ENCODE measurements at places on chromosomes 6 and 20.
A peak's percentile ranks its signal among the peaks of the same experiment; 100 is the strongest.

- peak; percentile 27 for DNase-seq
Measured at GRCh38 chr6:46626228-46626909, 26.2 kb downstream of the CYP39A1 start.

- no peak for DNase-seq
Measured at GRCh38 chr6:152815230-152815872, 64.8 kb downstream of the VIP start.

- DNase-seq = no peak
Measured at GRCh38 chr20:8133851-8134451, 1.9 kb downstream of the PLCB1 start.

DNA sequence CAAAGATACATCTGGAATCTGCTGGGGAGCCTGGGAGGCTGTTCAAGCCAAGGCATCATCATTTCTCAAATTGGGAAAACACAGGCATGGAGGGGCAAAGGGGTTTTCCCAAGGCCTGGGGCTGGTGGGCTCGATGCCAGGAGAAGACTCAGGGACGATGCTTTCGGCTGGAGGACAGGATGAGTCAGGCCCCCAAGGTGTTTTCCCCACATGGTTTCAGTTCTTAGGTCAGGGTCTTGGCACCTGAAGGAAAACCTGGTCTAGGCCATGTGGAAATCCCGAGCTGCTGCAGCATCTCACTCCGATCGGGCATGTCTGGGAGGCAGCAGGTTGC is 348.1 kb downstream of the CDC5L start:
- no peak for DNase-seq

DNA sequence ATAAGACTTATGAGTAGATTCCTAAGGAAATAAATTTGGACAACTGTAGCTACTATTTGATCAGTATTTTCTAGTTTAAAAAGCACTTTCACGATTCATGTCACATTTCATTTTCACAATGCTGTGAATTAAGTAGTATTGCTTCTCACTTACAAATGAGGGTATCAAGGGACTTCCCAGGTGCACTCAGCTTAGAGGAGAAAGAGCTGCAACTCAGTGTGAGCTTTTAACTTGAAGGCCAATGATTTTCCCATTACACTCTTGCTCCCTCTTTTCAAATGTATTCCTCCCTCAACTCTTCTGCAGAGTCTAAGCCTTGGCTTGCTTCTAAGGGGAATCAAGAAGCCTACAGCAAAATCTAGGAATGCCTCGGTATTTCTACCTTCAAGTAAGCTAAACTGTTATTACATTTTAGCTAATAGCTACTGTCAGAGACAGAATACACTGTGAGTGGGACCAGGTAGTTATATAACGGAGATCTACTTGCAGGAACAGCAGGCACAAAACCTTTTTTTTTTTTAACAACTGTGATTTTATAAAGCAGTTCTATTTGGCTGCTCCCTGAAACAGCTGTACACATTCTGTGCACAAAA is 339.0 kb downstream of the SYNE1 start:
- no peak for DNase-seq

GRCh38 chr20:19973961-19974629 is 43.1 kb upstream of the NAA20 start:
- peak; percentile 92 for DNase-seq

GRCh38 chr6:117601811-117602150 is 530 bp downstream of the GOPC start:
- DNase-seq = no peak

GRCh38 chr20:856361-856775 is 22.9 kb downstream of the FAM110A start:
- DNase-seq = no peak

- DNase-seq = no peak
Measured at GRCh38 chr6:85594197-85594930, 706 bp upstream of the SNX14 start.

- no peak for DNase-seq
Measured at GRCh38 chr6:45997875-45998506, 17.7 kb downstream of the CLIC5 start.

DNA sequence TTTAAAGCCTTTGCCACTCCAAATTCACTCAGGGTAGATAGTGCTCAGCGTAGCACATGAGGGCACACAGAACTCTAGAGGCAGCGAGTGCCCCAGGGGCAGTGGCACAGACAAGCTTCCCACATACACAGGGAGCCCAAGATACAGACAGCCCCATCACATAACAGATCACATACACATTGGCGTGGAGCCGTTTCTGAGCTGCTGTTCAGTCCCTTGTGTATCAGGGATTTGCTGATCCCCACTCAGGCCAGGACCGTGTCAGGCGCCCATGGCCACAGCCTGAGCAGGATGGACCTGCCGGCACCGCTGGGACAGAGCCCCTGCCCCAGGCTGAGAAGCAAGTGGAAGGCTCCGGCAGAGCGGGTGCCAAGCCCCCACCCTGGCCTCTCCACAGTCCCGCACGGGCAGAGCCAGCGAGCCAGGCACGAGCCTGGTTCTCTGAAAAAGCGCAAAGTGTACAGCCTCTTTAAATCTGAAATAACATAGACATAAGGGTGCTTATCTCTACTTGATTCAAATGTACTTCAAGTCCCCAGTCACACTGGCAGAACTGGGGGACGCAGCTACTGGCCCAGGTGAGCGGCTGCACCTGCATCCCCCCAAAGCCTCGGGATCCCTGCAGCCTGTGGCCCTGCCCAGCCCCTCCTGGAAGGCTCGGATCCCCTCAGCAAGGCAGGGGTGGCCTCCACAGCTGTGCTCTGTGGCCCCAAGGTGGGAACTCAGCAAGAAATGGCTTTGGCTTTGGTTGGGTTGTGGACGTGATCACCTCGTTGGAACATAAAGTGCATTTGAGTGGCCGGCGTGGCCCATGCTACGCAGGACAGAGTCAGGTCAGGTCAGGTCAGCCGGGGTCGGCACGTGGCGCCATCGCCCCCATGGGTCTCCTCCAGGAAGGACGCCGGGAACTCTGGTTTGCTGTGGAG is 231.3 kb downstream of the ERMARD start:
- DNase-seq = no peak

DNA sequence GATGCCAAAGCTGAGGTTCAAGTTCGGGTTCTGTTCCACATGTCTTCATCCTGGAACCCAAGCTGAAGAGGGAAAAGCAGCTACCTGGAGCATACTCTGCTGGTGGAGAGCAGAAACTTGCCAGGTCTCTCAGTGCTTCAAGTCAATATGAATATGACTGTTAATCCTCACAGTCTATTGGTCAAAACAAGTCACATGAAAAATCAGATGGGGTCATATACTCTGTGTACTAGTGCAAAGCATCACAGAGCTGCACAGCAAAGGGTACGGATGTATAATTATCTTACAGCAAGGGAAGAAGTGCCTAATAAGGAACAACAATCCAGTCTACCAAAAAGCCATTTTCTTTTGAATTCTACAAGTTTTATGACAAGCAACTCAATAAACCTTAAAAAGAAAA is 11.6 kb downstream of the NCOA7 start:
- DNase-seq = no peak

- DNase-seq = peak; percentile 56
Measured at GRCh38 chr20:25178563-25179438, 16.7 kb upstream of the ENTPD6 start.

GRCh38 chr6:48764286-48765044 is 653.5 kb upstream of the PTCHD4 start:
- no peak for DNase-seq

DNA sequence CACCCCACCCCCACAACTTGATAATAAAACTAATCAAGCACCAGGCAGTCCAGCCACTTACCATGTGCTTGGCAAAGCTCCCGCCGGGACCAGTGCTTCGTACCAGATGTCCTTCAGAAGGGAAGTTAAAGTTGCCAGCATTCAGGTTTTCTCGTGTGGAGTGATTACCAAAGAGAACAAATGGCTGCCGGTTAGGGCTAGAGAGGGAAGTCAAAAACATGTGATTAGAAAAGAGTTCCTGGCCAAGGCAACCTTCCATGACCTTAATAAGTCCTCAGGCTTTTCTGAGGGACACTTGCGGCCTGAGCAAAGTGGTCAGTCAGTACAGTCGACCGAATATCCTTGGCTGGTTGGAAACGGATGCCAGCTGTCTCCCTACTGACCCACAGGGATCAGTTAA is 67.0 kb downstream of the DNAAF9 start:
- no peak for DNase-seq

DNA sequence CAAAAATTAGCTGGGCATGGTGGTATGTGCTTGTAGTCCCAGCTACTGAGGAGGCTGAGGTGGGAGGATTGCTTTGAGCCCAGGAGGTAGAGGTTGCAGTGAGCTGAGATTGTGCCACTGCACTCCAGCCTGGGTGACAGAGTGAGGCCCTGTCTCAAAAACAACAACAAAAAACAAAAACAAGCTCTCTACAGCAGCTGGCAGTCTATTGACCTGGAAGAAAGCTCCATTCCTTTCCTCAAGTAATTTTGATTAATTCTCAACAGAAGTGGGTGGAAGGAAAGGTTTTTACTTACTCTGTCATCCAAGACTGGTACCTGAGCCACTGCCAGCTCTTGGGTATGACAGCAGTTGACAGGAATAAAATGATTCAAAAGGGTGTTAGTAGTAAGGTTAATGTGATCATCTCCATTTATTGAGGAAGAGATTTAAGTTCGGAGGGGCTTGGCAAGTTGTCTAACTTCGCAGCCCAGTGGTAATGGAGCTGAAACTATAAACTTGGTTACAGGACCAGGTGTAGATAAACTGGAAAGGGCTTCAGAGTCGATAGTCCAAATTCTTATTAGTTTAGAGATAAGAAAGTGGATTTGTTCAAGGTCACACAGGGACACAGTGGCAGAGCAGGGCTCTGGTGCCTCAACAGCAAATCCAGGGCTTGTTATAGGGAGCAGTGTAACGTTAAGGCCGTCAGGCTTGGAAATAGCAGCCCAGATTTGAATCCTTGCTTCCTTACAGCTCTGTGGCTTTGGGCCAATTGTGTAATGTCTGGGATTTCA is 14.8 kb downstream of the SRSF3 start:
- no peak for DNase-seq

DNA sequence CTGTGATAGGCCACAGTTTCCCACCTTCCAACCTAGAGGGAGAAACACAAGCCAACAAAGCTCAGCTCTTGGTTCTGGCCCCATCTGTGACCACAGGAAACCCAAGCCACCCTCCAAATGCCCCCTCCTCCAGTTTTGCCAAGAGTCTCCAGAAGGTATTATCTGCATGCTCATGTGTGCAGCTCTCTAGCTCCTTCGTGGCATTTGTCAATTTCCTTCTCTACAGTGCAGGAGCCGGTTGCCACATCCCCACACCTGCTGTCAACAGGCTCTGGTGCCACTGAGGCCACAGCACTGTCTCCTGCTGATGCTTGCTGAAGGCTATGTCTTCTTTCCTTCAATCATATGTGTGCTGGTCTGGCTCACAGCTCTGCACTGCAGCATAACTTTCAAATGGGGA is 177.2 kb downstream of the CLIC5 start:
- DNase-seq = peak; percentile 25

DNA sequence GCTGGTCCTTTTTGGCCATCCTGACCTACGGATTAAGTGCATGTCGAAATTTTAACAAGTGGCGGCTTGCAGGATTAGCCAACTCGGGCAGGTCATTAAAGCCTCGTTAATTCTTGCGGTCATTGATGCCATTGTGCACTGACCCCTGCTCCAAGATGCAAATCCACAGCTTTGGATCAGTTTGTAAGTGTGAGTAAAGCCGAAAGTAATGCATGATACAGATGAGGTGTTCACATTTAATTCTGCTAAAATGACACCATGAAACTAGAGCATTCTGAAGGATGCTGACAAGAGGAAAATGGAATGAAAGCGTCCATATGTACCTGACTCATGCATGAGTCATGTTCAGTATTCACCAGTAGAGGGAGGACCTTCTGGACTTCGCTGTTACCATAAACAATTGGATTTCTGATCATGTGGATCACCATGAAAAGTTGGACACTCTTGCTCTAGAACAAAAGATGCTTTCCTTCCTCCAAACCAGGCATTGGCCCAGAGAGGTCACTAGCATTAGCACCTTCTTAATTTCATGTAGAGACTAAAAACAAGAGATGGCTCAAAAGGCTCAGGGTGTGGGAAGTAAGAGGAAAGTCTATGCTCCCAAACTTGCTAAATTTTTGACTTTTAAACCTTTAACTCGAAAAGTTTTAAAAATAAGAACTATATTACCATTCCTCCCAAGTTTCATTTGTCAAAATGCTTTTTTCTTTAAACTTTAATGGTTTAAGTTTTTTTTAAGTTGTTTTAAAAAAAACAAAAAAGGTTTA is 48.0 kb downstream of the MUC22 start:
- DNase-seq = peak; percentile 49

DNA sequence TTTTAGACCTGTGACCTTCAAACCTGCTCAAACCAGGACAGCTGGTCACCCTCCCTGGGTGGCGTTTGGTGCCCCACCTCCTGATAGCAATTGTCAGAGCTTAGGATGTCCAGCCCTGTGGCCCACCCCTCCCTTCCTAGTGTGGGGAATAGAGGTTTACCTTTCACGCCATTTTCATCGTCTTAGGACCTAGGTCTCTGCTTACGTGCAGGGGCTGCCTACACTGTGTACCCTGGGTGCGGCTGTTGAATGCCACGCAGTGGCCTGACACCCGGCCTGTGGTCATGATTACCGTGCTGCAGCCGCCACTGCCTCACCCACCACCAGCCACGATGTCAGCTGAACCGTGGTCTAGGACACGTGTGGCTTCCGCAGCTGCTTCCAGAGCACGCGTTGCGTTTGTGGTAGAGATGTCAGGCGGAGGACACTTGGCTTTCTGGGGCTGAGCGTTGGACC is 157.3 kb downstream of the DTNBP1 start:
- DNase-seq = no peak

DNA sequence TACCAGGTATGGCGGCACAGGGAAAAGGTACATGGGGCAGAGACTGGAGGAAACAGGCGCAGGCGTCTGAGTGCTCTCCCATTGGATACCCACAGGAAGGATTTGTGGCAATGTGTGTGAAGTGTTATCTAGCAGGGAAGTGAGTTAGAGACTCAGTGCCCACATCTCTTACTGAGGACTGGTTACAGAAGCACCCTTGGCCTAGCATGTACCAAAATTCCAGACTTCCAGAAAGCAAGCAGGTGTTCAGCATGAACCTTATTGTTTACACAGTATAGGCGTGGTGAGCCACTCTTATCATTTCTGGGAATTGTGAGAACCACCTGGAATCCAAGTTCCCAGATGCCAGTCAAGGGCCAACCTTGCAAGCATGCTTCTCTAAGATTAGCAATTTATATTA is 14.2 kb downstream of the MANBAL start:
- no peak for DNase-seq

Data from NB4 (cell line).